H54 (cell line): ENCODE measurements at places on chromosomes 3 and 15.

- no peak for DNase-seq
These were observed 135.1 kb downstream of the ATP10A start for GRCh38 chr15:25727867-25728600.

- DNase-seq: no peak
These were observed 2.8 kb upstream of the RTP2 start for GRCh38 chr3:187705164-187705563.

GRCh38 chr3:3799173-3800079 lies at the start of gene LRRN1:
TSS of gene LRRN1 (plus strand) at chr3:3799431. CDS start at chr3:3844642, 45,211 bp downstream.
- no peak for DNase-seq

GRCh38 chr3:54660714-54661132 lies 267.1 kb downstream of the LRTM1 start:
- no peak for DNase-seq

DNA sequence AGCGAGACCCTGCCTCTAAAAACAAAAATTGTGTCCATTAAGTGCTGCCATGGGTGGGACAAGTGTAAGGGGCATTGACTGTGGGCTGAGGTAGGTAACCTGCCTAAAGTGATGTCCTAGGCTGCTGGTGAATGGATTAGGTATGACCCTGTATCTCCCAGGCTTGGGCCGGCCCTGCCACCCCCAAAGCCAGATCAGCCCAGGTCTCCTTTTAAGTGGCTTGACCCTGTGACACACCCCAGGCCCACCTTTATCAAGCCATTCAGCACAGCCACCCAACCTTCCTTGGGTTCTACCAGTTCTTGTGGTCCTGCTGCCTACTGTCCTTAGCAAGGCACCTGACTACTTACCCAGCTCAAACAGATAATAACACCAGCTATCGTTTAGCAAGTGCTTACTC lies 18.7 kb downstream of the CIB2 start:
- DNase-seq: no peak

- DNase-seq: no peak
These were observed 35.1 kb downstream of the MDFIC2 start for GRCh38 chr3:70277304-70277703.

DNA sequence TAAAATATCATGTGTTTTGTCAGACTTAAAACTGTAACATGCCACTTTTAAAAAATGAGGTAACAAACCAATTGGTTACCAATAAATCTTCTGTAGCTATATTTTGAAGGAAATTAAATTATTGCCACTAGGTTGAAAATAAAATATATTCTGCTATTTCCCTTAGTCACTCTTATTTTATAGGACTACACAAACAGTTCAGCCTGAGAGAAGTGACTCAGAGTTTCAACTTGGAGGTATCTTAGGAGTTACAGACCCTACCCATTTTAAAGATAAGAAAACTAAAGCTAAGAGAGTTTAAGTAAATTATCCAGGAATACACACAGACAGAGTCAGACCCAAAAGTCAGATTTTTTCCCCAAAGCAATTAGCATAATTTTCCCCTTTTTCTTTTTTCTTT lies 65.1 kb downstream of the PIK3CB start:
- no peak for DNase-seq
